Fibroblast of lung (primary cell): ENCODE measurements at places on chromosomes 6 and 20.

GRCh38 chr20:60687213-60687612 is 564.8 kb upstream of the CDH4 start:
- no peak for DNase-seq

- DNase-seq, result no peak
Measured at GRCh38 chr6:155693573-155694418, 238.2 kb upstream of the NOX3 start.

DNA sequence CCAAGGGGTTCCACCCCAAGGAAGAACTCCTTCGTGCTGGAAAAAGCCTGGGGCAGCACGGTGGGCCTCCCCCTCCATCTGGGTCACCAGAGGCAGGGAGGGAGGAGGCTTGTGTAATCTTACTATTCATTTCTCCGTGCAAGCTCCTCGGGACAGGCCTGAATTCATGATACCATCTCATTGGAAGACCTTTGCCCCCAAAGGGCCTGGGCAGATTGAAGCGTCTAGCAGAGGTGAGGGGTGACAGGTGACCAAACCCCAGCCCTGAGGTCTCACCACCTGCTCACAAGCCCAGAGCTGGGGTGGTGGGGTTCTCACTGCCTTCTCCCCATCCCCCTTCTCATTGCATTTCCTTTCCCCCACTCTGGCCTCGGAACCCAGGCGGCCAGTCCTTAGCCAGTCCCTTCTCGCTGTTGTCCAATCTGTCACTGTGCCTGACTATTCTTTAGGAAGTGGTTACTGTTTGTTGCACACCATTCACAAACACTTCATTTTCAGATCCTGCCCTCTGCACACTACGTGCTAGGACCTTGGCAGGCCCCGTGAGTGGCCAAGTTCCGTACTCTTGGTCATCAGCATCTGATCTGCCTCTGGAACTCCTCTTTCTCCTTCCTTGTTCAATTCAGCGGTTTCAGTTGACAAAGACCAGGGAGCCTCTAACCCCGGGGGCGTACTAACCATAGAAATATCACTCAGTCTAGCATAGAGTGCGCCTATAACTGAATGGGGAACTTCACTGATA is 137.1 kb downstream of the LY86 start:
- no peak for DNase-seq

- DNase-seq, result no peak
Measured at GRCh38 chr6:118750143-118750542, 98.8 kb upstream of the CEP85L start.

GRCh38 chr20:35467339-35468224 is 12.2 kb downstream of the CEP250 start:
- DNase-seq, result peak; percentile 91

DNA sequence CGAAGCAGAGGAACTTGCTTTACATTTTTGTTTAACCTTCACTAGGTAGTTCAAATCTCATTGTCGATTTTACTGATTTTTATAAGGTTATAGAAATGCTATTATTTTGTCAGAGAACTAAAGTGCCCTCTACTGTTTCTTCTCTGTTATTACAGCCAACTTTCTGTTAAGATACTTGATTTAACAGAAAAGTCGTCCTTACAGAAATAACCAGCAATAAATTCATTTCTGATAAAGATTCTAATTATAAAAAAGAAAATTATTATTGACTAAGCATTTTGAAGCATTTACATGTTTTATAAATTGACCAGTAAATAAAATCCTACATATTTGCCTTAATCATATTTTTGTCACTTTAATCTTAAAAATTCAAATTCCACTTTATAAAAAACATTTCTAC is 60.8 kb downstream of the OGFRL1 start:
- peak; percentile 37 for DNase-seq

DNA sequence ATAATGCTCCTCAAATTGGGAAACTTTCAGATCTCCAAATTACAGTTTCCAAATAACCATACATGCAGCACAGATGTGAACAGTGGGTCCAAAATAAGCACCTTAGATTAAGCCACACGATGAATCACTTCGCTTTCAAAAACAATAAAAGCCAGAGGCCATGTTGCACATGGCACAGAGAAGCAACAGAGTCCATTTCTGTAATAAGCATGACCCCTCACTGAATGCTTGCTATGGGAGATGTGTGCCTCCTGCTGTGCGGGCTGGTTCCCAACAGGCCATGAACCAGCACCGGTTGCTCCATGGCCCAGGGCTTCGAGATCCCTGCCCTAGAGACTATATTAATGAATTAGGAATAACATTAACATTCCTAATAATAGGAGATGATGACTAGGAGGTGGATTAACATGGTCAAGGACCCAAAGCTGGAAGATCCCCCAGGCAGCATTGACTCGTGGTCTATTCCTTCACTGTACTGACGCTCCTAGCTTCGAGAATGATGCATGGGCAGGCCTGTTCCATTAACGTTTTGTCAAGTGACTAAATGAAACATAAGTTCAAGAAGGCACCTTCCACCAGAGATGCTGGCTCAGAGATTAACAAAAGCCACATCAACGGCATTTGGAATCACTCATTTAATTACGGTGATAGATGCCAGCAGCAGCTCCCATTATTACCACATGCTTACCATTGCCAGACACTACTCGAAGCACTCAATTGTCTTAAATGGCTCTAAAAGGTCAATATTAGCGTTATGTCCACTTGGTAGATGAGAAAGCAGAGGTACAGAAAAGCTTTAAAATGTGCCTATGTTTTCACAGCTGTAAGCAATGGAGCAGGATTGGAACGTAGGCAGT is 470.6 kb upstream of the AGPAT4 start:
- DNase-seq, result peak; percentile 5

DNA sequence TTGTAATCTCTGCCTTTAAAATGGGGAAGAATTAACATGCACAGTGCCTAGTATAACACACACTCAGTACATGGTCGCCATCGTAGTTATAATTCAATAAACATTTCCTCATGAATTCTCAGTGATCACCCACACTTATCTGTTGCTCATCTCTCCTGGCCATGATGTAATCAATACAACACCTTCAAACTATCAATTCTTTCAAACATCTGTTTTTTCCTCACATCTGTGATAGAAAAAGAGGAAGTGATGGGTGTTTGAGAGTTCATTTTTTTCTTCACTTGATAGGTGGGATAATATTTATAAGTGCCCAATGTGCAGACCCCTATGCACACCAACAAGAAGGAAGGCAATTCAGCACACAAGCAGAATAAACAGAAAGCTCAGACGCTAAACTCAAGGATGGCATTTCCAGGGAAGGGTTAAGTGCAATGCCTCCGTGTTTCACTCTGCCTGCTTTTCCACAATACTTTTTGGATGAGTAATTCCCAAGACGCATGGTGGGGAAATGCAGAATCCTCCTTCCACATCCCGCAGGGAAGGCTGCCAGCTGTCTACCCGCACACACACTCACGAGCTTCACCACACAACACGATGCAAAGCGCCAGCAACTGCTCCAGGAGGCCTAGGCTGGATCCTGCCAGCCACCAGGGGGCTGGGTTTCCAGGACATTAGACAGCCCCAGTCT is 100.3 kb downstream of the GMPR start:
- peak; percentile 99 for DNase-seq

- no peak for DNase-seq
Measured at GRCh38 chr6:124517339-124517738, 444.9 kb upstream of the RNF217 start.

DNA sequence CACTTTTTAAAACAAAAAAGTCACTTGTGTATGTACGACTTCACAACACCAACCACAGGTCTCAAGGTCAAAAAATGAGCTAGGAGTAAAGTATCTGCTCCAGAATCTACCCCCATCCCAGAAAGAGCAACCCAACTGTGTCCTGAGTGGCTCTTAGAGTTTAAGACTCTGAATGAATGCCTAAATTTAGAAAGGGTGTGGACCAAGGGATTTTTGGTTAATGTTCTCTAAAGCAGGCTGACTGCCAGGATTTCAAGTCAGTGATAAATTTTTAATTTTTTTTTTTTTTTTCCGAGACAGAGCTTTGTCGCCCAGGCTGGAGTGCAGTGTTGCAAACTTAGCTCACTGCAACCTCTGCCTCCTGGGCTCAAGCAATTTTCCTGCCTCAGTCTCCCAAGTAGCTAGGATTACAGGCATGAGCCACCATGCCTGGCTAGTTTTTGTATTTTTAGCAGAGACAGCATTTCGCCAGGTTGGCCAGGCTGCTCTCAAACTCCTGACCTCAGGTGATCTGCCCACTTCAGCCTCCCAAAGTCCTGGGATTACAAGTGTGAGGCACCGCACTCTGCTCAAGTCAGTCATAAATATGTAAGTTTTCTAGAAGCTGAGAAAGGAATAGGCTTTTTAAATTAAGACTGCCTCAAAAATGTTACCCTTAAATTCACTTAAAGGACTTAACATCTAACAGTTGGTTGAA is 20.2 kb downstream of the STAU1 start:
- DNase-seq, result peak; percentile 45

- DNase-seq, result no peak
Measured at GRCh38 chr6:169950558-169950957, 199.1 kb downstream of the ERMARD start.

DNA sequence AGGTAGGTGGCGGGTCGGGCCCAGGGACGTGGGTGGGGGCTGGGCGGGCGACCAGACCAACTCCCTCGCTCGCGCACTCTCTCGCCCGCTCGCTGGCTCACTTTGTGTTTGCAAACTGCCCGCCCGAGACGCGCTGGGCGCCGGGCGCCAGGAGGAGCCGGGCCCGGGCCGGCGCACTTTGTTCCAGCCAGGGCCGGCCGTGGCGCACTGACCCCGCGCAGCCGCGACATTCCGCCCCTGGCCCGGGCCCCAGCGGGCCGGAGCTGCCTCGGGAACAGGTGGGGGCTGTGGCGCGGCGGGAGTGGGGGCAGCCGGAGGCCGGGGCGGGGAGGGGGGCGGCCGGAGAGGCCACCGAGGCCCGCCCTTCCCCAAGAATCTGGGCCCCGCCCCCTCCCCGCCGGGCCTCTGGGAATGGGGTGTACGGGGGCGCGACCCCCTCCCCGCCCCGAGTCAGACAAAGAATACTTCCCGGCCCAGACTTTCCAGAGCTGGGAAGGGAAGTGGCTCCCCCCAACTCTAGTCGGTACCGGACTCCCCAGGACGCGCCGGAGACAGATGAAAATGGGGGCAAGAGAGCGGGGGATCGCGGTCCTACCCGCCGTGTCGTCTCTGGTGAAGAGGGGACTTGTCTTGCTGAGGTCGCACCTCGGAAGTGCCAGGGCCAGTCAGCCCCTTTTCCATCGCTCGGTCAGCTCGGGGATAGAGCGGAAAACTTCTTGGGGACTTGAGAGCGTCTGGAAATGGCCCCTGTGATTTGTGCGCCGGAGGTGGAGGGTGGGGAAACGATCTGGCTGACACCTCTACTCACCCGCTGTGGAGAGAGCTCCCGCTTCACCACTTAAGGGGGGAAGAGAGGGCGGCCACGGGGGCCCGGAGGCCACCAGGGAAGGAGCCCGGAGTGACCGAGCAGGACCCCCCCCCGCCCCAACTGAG is 951 bp downstream of the FOXP4 start:
- DNase-seq, result peak; percentile 34

DNA sequence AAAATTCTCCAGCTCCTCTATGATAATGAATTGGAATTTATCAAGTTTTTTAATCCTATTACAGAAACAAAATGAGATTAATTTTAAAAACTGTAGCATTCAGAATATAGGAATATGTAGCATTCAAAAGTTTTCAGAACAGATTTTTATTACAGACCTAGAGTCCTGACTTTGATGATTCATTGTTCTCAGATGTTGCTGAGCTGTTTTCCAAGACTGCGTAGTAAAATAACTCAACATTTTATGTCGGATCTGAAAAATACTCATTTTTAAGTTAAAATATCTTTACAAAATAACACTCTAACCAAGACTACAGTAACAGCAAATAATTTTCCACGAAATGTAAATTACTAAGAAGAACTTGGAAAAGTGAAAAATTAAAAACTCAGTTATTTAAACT is 67.1 kb downstream of the SYCP2 start:
- no peak for DNase-seq

- DNase-seq, result no peak
Measured at GRCh38 chr6:140271759-140272377, 897.4 kb upstream of the CITED2 start.

GRCh38 chr6:107489636-107490565 is at the start of gene SOBP:
Gene SOBP, plus strand, starts transcription at chr6:107490117. Its CDS starts 500 bp downstream, at chr6:107490617.
- no peak for DNase-seq

- DNase-seq, result no peak
Measured at GRCh38 chr6:298233-299103, 6.2 kb downstream of the DUSP22 start.

GRCh38 chr6:167683028-167683862 is 143.5 kb upstream of the AFDN start:
- DNase-seq, result peak; percentile 93

DNA sequence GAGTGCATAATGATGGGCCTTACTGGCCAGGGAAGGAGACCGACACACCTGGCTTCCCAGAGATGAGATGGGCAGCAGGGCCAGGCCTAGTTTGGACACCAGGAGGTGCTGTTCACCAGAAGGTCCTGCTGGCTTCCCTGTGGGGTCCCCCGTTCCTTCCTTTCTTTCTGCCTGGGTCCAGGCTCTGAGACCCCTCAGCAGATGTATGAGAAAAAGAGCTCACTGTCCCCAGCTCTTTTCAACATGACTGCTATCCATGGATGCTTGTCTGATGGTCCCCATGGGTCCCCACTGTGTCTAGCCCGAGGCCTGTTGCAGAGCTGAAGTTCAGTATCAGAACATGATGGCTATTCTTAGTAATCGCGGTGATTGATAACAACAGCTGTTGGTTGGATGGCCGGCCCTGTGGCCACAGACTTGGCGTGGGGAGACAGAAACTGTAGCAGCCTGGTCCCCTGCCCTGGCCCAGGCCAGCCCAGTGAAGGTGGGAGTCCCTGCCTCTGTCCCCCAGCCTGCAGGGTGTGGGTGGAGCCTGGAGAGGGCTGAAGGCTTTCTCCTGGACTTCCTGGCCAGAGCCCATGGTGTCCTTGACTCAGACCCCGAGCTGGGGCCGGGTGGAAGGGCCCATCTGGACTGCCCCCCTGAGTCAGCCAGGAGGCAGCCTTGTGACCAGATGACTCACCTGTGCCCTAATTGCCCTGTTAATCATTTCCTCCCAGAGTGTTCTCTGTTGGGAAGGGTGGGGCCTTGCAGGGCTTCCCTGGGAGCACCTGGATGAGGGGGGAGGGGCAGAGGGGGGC is 9.9 kb upstream of the BAK1 start:
- peak; percentile 78 for DNase-seq

DNA sequence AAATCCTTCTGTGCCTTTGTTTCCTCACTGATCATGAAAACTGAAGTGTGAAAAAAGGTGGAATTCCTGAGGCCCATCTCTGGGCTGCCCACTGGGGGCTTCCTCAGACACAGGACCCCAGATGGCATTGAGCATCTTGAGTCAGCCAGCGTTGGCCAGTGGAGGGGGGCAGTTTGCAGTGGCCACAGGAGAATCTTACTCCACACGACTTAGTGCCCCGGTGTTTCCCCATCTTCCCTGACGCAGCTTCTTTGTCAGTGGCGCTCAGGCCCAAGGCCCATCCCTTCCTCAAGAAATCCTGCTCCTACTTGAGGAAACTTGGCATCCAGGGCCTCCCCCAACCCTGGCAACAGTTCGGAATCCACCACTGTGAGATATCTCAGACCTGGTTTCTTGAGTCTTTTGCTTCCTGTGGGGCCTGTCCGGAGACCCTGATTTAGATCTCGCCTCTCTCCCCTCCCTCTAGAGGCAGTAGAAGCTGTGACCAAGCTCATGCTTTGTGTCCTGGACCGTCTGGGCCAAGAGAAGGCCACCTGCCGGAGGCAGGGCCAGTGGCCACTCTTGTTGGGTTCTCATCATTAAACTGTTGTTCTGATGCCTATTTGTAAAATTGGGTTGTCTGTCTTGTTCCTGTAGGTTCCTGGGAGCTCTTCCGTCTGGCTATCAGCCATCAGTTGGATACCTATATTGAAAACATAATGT is 20.2 kb upstream of the DLGAP4 start:
- DNase-seq, result no peak
